ENCODE measurements at places on chromosomes 16 and 17.

DNA sequence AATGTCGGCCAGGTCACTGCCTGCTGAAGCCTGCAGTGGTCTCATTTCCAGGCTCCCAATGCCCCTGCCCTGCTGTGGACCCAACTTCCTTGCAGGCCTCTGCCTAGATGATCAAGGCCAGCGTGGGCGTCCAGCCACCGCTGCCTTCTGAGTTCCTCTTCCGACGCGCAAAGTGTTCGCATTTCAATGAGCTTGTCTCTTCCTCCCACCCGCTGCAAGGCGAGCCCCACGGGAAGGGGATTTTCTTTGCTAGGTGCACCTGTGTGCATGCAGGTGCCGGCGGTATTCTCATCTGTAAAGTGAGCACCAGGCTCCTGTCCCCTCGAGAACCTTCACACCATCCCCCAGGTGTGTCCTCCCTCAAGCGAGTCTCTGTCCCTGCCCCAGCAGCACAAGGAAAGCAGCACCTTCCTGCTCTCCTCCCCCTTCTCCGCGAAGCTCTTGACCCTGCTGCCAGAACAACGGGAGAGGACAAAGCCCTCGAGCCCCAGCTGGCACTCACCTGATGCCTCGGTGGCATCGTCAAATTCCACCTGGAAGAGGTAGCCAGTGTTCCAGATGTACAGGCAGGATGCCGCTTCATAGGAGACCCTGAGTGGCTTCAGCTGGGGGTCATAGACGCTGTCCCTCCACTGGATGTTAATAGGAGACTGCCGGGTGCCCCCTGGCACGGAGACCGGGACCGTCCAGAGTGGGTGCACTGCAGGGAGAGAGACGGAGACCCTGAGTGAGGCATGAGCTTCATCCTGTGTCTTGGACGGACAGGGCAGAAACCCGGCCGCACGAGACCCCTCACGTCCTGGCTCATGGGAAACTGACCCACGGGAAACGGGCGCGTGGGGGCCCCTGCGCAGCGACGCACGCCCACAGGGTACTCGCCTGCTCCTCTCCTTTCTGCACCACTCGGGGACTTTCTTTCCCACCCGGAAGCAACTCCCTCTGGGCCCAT is 9.8 kb downstream of the CA5A start:
- DNase-seq = peak; percentile 40

DNA sequence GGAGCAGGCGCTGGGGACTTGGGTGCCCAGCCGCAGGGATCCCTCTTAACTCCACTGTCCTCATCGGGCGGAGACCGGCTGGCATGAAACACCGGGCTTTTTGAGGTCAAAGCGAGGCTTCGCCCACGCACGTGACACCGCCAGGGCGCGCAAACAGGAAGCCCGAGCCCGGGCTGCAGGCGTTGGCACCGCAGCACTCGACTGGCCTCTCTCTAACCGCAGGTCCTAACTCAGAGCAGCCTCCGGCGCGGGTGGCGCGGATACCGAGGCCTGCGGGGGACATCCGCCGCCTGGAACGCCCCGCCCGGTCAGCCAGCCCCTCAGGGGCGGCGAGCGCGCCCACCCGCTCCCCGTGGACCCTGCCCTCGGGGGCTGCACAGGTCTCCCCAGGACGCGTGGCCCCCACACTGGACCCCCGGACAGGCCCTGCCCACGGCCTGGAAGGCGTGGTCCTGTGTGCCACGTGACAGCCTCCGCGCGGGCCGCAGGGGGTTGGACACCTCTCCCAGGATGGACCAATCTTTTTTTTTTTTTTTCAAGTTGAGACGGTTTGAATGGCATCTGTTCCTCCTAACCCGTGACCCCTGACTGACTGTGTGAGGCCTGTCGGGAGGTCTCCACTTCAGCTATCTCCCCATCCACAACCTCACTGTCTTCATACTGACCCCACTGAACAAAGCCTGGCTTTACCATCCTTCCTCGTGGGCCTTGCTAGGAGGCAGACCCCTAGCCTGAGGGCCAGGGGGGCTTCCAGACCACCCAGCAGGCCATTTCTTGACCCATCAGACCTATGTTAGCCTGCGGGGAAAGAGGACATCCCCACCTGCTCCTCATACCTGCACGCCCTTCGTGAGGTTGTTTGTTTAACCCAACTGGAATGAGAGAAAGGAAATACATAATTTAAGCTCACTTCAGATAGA is 8.4 kb upstream of the SLC47A2 start:
- peak; percentile 56 for DNase-seq

- DNase-seq = no peak
Observed at GRCh38 chr16:85563515-85564276, 49.4 kb upstream of the GSE1 start.

DNA sequence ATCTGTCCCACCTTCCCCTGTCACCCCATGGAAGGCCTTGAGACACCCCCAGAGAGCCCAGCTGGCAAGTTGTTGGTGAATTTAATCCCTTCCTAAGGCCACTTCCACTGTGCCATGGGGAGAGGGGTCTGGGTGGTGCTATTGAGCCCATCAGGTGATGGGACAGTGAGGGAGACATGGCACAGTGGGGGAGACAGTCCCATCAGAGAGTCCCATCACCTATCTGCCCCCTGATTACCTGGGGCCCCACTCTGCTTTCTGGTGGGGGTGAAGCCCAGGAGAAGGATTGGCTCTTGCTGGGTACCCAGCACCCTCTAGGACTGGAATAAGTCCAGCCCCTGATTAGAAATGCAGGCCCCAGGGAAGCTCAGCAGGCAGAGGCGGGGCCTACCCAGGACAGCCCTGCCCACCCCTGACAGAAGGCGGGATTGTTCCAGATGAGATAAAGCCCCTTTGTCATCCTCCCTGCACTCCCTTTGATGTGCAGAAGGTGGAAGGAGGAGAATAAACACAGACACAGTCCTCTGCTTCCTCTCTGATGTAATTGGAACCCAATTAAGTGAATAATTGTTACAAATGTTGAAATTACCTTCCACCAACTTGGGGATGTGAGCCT is 18.9 kb downstream of the TMEM132E start:
- DNase-seq = no peak
